ENCODE measurements at places on chromosomes 4 and X.

DNA sequence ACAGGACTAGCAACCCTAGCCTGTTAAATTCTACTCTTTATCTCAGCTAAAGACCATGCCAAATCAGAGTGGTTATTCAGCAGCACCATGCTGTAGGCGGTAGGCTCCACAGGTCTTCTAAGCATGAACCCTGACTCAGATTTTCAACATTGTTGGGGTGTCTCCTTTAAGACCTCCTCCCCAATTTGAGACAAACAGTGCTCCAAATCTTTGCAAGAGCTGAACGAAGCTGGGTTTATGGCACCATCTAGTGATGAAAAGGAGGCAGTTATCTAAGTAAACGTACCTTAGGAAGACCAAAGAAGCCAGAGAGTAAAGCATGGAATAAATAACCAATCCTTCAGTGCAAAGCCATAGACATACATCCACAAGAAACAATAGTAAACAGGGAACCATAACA is 334.5 kb upstream of the SLC7A11 start:
- no peak for DNase-seq

- DNase-seq: no peak
Observed at GRCh38 chrX:18616688-18617406, 55.1 kb downstream of the RS1 start.

DNA sequence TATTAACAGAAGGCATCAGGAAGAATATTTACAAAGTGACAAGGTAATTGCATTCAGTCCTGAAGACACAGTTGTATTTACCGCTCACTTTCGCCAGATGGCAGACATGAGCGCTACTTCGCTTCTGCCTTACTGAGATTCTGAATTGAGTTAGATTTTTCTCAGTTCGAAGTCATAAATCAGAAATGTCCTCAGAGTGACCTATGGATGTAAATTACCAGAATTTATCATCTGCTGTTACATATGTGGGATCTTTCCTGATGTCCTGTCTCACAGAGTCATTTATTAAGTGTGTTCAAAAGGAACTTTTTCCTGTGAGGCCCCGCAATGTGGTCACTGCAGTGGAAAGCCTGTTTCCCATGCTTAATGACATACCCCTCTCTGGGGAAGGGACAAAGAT is 97.3 kb upstream of the DCLK2 start:
- DNase-seq: peak; percentile 87

GRCh38 chr4:2827874-2828751 is 15.5 kb upstream of the ADD1 start:
- no peak for DNase-seq

GRCh38 chr4:4386736-4387392 is at the start of gene NSG1:
Gene NSG1 (plus strand): TSS chr4:4387102. CDS start chr4:4387630, 528 bp downstream.
- DNase-seq: no peak

DNA sequence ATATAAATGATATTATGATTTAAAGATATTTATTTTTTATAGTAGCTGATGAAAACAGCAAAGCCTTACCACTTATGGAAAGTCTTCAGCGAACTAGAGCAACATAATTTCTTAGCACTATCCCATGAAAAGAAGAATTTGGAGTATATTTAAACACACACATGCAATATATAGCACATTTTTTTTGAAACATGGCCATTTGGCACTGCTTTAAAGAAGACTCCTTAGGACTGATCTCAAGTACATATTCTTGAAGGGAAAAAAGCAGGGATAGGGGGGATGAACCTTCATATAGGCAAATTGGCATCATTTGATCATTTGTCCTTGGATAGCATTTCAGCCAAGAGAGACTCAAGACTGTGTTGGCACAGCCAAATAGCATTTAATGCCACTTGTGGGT is 193.3 kb downstream of the ANKRD50 start:
- no peak for DNase-seq

DNA sequence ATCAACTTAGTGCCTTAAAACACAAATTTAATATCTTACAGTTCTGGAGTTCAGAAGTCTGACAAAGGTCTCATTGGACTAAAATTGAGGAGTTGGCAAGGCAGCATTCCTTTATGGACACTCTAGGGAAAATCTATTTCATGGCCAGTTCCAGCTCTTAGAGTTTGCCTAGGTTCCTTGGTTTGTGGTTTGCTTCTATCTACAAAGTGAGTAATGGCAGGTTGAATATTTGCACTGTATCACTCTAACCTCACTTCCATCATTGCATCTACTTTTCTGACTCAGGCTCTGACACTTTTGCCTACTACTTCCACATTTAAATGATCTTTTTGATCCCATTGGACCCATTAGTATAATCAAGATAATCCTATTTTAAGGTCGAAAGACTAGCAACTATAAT is 64.7 kb upstream of the PCDH10 start:
- no peak for DNase-seq

DNA sequence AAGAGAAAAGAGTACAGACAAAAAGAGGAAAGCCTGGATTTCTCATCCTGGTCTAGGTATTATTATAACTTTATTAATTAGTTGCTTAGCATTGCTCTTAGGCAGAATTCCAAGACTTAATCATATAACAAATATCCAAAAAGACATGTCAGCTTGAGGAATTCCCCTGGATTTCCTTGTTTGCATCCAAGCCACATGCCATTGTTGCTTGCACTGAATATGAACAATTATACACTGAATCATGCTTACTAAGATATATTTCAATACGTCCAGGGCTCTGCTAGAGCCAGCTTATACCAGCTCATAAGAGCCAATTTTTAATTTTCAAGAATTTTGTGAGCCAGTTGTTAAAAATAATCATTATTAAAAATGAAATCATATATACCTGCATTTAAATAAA is 5.5 kb upstream of the TLR10 start:
- DNase-seq: no peak

- no peak for DNase-seq
Observed at GRCh38 chr4:126582737-126583136, 1050.0 kb upstream of the INTU start.

- no peak for DNase-seq
Observed at GRCh38 chrX:108177351-108178142, 86.0 kb downstream of the ATG4A start.

- peak; percentile 32 for DNase-seq
Observed at GRCh38 chr4:101232074-101232776, 115.1 kb downstream of the PPP3CA start.

DNA sequence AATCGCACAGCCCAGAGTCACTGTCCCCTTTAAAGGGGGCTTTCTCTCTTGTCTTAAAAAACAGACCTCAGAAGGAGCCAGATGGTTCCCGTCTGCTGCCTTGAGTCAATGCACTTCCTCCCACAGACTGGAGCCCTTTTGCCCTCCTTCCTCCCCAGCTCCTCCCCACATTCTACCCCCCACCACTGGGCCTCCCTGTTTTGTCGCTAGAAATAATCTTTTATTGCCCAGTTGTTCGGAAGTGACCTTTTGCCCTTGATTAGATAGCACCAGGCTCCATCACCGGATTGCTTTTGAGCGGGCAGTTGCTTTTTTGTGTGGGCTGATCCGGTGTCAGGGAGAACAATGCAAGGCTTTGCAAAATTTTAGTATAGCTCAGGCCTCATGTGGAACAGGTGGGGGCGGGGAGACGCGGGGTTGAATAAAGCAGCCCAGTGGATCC is 47.7 kb downstream of the SPRY1 start:
- peak; percentile 76 for DNase-seq

- DNase-seq: no peak
Observed at GRCh38 chr4:56158483-56158882, 209.7 kb downstream of the CEP135 start.

DNA sequence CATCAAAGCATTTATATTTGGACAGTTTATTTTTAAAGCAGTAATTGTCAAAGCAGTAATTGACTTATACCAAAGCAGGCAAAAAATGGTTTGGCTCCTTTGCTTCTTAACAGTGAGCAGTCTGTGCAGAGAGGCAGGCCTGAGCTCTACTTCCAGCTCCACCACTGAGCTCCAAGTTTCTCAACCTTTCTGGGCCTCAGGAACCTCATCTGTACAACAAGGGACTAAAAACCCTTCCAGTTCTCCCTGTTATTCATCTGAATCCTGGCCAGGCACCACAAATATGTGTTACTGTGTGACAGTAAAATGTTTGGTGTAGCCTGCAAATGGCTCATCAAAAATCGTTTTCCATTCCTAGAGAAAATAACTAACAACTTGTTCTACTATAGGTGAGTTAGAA is 88.7 kb upstream of the TTC29 start:
- no peak for DNase-seq

- DNase-seq: peak; percentile 59
Observed at GRCh38 chrX:41381685-41382084, 47.7 kb downstream of the DDX3X start.

DNA sequence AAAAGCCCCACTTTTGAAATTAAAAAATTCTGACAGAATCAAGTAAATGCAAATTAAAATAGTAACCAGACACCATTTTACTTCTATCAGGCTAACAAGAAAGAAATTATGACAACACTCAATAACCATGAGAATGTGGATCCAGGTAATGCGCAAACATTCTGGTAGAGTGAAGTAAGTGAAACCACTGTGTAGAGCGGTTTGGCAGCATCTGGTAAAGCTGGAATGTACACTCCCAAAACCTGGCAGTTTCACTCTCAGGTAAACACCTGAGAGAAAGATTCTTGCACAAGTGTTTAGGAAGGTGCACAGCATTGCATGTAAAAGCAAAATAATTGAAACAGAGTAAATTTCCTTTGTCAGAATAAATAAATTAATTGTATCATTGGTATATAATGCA is 81.8 kb downstream of the TRIML1 start:
- no peak for DNase-seq

DNA sequence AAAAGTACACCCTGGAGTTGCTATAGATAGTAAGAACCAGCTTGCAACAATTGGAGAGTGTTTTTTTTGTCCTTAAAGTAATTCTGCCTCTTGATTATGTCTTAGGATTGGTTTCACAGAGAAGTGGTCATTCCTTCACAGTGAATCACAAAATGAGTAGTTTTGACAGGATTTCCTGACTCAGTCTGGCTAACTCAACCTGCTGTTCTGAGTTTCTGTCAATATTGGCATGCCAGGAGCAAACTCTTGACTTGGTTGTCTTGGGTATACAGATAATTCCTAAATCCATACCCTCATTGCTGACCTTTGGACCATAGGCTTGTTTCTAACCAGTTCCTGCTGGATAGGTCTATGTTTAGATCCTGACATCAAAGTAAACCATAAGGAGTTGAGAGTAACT is 9.4 kb downstream of the FHIP1A start:
- no peak for DNase-seq

DNA sequence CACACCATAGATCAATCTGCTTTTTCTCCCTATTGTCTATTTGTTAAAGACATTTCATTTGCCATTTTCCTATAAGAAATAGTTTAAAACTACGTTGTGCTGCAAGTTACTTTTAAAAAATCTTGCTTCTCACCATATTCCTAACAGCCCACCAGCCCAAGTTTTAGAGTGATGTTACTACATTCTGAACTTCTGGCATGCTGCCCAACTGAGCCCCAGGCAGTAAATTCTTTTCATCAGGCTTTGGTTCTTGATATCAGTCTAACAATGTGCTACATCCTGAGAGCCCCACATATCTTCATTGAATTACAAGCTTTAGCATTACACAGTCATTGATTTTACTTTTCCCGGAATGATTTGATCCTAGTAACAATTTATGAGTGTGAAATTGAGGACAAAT is 283.8 kb upstream of the IL1RAPL1 start:
- DNase-seq: no peak

GRCh38 chr4:38241541-38241940 is 281.3 kb downstream of the PTTG2 start:
- no peak for DNase-seq

DNA sequence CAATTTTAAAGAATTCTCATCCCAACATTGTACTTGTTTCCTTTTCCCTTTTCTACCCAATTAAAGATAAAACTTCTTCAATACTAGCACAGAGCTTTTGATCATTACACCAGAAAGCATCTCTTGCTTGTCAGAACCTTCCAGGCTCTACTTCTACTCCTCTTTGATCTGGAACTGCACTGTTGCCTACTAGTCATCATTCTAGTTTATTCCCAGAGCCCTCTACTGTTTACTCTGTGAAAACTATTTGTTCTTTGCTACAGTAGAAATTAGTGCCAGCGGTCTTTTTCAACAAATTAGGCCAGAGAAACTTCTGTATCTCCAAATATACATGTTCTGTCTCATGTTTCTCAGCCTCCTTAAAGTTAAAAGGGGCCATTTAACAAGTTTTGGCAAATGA is 46.8 kb upstream of the TMPRSS11F start:
- peak; percentile 44 for DNase-seq

DNA sequence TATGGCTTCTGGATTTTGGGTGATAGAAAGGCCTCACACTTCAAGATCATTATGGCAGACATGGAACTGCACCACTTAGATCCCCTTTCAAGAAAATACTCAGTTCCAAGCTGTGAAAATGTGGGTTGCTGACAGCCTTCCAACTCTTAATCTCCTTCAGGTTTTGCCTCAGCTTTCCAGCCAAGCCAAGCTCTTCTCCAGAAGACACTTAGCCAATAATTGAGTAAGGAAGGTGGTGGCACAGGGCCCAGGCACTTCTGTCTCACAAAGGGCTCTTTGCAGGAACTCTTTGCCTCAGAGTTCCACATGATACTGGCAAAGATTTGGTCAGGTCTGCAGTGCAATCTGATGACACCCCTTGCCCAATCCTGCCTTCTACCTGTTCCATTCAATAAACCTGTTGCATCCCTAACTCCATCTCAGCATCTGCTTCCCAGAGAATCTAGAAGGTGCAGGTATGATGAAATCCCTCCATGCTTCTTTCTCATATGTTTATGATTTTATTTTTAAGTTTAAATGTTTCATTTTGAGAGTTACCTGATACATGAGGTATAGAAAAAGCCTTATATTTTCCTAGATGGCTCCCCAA is 30.6 kb downstream of the ANXA5 start:
- no peak for DNase-seq

DNA sequence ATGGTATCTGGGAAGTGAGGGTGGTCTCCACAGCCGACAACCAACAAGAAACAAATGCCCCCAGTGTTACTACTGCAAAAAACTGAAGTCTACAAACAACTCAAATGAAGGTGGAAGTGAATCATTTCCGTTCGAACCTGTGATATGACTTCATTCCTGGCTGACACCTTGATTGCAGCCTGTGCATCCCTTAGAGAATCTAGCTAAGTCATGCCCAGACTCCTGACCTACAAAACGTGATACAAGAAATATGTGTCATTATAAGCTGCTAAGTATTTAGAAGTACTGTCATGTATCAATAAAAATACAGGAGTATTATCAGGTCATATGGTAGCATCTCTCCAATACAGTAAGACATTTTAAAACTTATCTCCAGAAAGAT is 959.7 kb upstream of the LCORL start:
- no peak for DNase-seq

DNA sequence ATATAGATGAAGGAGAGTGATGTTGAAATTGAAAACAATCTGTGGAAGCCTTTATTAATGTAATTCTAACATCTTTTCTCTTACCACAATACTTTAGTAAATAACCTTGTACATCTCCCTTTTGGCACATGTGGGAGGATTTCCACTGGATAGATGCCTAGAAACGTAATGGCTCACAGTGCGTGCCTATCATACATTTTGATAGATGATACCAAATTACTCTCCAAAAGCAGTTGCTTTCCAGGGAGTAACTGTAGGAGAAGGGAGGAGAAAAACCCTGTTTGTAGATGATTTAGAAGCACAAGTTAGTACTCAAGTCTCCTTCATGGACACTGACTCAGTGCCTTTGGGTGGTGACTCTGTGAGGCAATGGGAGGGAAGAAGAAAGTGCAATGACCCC is 476.3 kb downstream of the CCSER1 start:
- no peak for DNase-seq
